Occipital lobe (tissue), 3 donors: ENCODE measurements at places on chromosomes 1 and 21.

- no peak for DNase-seq
Observed at GRCh38 chr1:57101209-57101608, 135.4 kb upstream of the C8B start.

DNA sequence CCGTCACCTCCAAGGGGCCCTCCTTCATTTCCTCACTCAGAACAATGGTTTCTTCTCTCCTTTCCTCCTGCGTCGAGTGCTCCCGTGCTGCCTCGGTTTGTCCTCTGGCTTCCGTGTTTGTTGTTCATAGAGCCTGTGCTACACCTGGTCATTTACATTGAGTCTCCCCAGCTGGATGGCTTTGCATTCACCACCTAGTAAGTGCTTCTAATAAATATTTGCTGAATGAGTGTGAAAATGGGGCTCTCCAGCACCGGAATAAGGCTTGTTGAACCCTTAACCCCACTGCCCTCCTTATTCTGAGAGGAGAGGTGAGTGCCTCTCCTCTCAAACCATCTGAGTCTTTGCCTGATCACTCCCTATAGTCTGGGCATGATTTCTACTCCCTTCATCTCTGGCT is 104.9 kb downstream of the CNIH3 start:
- no peak for DNase-seq

DNA sequence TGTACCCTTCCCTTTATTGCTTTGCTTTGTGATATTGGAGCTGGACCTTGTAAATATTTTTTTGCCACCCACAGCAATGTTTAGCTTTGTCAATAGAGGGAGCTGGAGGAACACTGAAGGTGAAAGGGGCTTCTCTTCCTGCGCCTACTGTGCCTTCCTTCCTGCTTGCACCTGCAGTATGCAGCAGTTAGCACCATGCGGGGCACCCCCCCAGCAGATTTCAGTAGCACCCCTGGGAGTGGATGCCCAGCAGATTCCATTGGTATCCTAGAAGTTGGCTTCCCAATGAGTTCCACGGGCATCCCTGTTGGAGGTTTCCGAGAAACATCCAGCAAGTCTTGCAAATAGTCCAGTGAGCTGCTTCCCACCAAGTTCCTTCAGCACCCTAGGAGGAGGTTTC is 25.6 kb downstream of the S100A10 start:
- no peak for DNase-seq

DNA sequence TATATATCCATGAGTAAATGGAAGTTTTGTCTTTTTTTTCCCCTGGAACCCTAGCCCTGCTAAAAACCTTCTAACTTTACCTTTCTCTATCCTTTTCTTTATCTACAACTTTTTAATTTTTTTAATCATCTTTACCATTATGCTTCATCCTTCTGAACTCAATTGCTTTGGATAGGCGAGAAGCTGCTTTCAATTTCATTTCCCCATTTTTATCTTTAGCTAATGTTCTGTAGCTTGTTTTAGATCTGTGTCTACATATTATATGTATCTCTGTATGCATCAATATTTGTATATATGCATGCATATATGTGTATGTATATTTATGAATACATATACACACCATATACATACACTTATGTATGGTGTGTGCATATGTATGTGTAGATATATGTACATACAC is 57.4 kb downstream of the PTPRC start:
- no peak for DNase-seq

DNA sequence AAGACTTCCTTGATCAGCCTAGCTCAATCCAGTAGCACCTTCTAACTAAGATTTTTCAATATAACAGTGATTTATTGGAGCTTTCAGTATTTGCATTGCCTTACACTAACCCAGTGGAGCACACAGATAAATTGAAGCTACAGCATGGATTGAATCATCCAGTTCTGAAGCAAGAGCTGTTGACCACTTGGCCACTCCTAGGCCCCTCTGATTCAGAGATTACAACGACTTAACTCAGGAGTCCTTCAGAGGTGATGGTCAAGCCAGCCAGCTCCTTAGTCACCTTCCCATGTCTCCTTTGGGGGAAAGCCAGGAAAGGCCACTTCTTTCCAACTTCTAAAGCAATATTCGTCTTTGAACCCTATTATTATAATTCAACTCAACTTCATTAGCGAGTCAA is 151.8 kb downstream of the TENT5C start:
- DNase-seq: no peak

- DNase-seq: no peak
Observed at GRCh38 chr1:27027575-27028250, 15.1 kb upstream of the TENT5B start.

DNA sequence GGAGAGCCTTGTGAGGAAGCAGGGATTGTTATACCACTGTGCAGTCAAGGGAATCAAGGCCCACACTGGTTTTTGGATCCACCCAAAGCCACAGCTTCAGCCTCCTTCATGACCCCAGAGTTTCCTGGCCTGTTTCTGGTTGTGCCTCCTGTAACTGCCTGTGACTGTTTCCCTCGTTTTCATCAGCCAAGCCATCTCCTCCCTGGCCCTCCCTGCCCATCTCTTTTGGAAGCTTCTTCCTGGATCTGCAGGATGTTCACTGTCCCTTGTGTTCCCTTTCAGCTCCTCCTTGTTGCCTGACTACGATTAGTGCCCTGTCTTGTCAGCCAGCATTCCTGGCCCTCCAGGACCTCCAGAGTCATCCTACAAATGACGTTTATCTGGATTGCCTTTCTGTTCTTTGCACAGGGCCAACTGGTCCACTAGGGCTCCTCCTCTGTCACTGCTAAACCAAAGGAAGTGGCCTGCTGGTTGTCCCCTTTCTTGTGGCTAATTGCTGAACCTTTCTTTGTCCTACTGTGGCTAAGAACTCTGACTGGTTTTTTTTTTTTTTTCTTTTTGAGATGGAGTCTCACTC is 17.9 kb downstream of the SFT2D2 start:
- no peak for DNase-seq

DNA sequence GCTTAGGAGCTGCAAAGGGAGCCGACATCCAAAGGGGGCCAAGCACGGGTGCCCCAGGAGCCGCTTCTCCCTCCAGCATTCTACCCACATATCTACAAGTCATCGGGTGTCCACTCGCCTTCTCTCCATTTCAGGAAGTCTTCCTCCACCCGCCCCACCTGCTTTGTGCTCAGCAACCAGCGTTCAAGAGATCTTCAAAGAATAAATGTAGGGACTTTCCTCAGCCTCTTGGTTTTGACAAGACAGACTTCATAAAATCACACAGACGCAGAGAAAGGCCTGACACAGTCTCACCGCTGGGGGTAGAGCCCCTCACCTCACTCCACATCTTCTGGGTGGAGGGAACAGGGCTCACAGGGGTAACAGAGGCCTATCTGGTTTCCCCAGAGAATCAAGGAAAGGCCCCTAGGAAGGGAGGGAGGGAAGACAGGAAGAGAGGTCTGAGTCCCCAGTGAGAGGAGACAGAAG is 49.5 kb downstream of the SSBP3 start:
- no peak for DNase-seq

DNA sequence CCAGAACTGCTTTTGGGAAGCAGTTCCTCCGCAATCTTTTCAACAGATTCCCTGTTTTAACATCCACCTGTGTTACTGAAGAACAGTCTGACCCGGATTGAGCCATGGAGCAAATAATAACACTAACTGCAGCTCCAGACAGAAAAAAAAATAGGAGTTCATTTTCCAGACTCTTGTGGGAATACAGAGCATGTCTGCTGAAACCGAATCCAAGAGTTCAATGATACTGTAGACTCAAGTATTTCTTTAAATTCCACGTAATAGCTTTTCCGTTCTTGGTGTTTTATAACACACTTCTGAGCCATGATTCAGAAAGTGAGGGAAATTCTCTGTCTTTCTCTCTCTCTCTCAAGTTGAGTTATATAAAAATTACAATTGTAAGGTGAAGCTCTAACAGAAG is 60.6 kb downstream of the DDAH1 start:
- no peak for DNase-seq

DNA sequence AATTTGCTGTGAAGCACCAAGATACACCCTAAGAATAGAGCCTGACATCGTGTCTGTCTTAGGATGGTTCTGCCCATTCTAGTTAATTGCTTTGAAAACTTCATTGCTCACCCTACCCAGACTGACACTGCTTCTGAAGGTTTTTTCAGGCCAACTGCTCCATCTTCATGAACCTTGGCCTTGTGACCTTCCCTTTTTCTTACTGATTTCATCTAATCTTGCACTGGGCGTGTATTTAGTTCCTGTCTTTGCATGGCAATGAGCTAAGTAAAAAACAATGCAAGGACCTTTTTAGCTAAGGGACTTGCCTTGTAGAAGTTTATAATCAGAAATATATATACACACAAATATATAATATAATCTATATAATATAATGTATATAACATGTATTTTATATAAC is 108.0 kb downstream of the PBX1 start:
- no peak for DNase-seq

DNA sequence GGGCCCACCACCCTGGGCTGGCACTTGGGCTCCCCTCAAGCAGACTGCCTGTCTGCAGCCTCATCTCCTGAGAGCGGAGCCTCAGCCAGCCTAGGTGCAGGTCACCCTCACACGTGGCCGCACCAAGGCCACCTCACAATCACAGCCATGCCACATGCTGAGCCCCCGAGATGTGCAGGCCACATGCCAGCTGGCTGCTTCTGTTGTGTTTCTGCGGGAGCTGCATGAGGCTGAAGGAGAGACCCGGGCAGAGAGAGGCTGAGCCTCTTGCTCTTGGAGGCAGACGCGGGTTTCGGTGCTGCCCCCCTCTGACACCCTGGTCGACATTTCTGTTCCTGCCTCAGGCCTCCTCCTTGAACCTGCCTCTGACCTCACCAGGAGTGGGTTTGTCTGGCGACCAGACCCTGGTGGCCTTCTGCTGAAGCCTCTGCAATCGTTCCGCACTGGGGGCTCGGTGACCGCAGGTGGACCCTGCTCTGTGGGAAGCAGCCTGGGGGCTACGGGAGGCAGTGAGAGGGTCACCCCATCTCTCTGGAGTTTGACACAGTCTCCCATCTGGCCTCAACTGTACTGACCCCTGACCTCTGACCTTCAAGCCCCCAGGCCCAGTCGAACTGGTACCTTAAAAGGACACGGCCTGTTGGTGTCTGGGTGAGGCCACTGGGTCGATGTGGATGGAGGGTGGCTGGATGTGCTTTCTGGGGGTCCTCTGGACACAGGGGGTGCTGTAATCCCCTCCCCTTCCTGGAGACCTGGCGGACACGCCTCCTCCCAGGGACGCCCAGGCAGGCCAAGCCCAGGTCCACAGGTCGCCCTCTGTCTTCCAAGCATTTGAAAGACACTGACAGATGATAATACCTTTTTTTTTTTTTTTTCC is 13.0 kb upstream of the C1orf174 start:
- no peak for DNase-seq

GRCh38 chr1:43994794-43995790 is 3.7 kb downstream of the CCDC24 start:
- DNase-seq: no peak

DNA sequence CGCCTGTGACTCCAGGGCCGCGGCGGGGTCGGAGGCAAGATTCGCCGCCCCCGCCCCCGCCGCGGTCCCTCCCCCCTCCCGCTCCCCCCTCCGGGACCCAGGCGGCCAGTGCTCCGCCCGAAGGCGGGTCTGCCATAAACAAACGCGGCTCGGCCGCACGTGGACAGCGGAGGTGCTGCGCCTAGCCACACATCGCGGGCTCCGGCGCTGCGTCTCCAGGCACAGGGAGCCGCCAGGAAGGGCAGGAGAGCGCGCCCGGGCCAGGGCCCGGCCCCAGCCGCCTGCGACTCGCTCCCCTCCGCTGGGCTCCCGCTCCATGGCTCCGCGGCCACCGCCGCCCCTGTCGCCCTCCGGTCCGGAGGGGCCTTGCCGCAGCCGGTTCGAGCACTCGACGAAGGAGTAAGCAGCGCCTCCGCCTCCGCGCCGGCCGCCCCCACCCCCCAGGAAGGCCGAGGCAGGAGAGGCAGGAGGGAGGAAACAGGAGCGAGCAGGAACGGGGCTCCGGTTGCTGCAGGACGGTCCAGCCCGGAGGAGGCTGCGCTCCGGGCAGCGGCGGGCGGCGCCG is at the start of gene SIM2:
Gene SIM2, plus strand, starts transcription at position 135 of the 565 bp plus-strand sequence. CDS start 632 bp downstream, outside the sequence.
- DNase-seq: no peak

GRCh38 chr1:111776391-111776790 is 20.7 kb downstream of the DDX20 start:
- DNase-seq: no peak

DNA sequence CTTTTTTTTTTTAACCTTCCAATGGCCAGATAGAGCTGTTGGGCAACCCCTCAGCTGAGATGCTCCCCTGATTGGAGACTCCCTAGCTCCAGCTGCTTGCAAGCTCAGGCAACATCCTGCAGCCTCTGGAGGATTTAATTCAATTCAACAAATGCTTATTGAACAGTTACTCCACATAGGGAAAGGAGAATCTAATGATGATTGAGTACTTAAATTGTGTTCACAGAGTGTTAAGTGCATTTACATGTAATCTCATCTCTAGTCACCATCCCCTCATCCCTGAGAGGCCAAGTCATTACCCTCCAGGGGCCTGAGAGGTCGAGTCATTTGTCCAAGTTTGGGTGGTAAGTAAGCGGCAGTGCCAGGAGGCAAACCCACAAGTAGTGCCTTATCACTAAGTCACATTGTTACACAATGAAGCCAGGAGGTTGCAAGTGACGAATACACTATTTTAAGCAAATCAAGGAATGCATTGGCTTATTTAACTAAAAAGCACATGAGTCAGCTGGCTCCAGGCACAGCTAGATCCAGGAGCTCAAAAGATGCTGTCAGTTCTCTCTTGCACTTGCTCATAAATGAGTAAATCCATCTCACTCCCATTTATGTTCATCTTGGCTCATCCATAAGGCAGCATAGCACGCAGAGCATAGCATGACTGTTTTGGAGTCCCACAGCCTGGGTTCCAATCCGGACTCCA is 64.3 kb downstream of the OPTC start:
- DNase-seq: peak; percentile 68

- no peak for DNase-seq
Observed at GRCh38 chr1:47507881-47508701, 70.2 kb downstream of the FOXD2 start.

- DNase-seq: no peak
Observed at GRCh38 chr1:223011505-223011856, 131.6 kb downstream of the TLR5 start.

GRCh38 chr1:160839746-160840145 is 22.9 kb downstream of the CD244 start:
- DNase-seq: no peak

GRCh38 chr1:98940722-98941079 is 64.0 kb downstream of the PLPPR5 start:
- no peak for DNase-seq

GRCh38 chr1:18344755-18345154 is 136.0 kb upstream of the KLHDC7A start:
- no peak for DNase-seq

DNA sequence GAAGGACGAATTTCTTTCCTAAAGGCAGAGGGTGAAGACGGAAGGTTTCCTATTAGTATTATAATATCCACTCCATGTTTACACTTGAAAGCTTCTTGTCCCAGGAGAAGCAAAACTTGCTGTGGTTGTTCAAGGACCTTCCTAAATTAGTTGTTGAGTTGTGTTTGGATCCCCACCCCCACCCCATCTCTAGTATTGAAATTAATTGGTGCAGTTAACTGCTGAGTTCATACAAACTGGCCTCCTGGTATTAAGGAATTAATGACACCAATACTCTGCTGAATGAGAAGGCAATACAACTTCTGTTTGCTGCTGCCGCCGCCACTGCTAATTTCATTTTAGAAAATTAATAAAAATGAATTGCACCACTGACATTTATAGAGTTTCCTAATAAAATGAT is 308.8 kb downstream of the CAMTA1 start:
- DNase-seq: no peak
